SHP77 treated with DMSO at 0.1 percent for 48 hours (cell line): ENCODE measurements at places on chromosomes 6 and 20.

DNA sequence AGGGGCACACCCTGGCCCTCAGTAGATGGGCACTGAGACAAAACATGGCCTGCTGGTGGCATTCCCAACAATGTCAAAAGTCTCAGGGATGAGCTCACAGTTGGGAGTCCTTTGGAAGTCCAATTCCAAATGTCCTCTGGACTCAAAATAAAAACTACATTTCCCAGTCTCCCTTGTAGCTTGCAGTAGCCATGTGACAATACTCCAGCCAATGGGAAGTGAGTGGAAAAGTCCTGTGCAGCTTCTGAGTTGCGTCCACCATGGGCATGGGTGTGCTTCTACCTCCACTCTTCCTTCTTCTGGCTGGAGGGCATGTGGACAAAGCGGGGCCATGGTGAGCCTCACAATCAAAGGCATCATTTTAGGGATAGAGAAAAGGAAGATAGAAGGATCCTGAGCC is 5.8 kb upstream of the ADAM33 start:
- no peak for DNase-seq

GRCh38 chr6:79713701-79714322 is 82.7 kb downstream of the SH3BGRL2 start:
- peak; percentile 40 for DNase-seq

DNA sequence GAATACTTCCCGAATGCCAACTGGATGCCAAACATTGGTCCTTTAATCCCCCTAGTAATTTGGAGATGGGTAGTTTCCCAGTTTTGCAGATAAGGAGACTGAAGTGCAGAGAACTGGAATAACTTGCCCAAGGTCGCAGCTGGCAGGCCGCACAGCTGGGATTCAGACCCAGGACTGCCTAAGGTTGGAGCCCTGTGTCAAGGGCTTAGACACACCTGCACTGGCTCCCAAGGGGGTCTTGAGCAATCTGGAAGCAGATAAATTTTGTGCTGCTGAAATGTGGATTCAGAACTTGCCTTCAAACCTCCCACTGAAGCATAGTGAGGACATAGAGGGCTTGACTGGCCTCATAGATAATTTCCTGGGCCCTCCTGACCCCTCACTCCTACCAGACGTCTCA is 30.5 kb downstream of the FOXP4 start:
- DNase-seq, result no peak

- DNase-seq, result no peak
These were observed 25.4 kb downstream of the COL9A1 start for GRCh38 chr6:70277470-70277869.

DNA sequence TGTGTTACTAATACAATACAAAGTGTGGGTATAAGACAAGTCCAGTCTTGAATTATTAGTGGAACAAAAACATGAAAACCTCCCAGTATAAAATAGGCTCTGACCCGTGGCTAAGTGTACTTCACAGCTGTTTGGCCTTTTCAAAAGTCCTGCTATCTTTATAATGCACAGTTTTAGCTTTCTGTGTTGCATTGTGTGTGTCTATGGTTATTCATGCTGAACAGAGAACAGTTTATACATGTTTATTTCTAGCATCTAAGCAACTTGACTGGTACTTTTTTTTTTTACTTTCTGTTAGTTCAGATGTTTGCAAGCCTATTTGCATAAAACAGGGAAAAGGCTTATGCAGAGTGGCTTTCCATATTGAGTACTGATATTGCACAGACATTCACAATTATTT is 119.2 kb upstream of the CCN2 start:
- DNase-seq, result no peak
